GM18507 (cell line): ENCODE measurements at places on chromosomes 11 and 22.

DNA sequence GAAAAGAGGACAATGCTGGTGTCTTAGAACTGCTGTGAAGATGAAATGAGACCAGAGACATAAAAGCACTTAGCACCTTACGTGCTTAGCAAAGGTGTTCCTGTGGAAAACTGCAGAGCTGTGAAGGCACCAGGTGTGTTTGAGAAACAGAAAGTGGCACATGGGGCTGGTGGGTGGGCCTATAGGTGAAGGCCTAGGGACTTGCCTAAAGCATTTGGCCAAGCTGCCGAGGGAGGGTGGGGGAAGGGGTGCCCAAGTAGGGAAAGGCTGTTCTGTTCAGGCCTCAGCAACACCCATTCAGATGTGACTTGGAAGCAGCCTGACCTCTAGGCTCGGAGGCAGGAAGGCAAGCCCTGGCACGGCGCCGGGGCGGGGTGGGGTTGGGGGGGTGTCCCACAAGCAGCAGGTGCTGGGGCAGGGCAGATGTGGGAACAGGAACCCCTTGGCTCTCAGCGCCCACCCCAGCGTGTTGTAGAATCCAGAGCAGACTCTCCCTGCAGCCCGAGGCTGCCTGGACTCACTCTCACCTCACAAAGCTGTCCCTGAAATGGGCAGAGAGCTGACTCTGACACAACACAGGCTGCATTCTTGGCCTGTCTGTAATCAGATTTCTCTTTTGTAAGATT is 366.7 kb upstream of the NARS2 start:
- no peak for DNase-seq

- no peak for DNase-seq
Observed at GRCh38 chr22:19758896-19759426, 1.6 kb upstream of the TBX1 start.

DNA sequence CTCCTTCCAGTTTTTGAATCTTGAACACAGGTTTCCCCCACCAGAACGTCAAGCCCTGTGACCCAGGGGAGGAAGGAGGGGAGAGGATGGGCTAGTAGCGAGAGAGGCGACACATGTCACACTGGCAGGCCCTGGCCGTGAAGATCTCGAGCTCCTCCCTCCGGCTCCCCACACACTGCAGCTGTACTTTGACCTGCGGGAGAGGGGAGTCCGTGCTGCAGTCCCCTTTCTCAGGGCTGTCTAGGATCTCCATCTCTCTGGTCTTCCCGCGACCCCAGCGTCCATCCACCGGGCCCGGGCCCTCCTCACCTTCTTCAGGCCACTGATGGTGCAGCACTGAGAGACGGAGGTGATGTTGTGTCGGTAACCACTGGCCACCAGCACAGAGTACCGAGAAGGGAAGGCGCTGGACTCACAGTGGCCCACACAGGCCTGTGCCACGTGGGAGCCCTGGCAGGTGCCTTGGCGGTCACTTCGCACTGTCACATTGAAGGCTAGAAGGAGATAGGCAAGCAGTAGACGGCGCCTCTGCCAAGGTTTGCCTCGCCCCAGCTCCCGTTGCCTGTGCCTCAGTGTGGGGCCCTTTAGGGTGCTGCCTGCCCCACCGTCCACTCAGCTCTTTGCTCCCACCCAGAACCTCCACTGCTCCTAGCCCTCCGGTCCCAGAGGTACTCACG is 873 bp downstream of the GPHA2 start:
- no peak for DNase-seq

GRCh38 chr11:559020-559620 is 1.4 kb downstream of the LMNTD2 start:
- no peak for DNase-seq

- DNase-seq: no peak
Observed at GRCh38 chr22:49638788-49639187, 188.9 kb downstream of the BRD1 start.
